ENCODE measurements at places on chromosomes 6 and 20.

DNA sequence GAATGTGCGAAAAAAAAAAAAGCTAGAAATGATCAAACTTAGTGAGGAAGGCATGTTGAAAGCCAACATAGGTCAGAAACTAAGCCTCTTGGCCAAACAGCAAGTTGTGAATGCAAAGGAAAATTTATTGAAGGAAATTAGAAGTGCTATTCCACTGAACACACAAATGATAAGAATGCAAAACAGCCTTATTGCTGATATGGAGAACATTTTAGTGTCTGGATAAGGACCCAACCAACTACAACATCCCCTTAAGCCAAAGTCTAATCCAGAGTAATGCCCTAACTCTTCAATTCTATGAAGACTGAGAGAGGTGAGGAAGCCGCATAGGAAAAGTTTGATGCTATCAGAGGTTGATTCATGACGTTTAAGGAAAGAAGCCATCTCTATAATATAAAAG lies 5.5 kb upstream of the ABCC10 start:
- no peak for DNase-seq

GRCh38 chr6:136564180-136564579 lies 14.0 kb upstream of the MAP7 start:
- DNase-seq: no peak

GRCh38 chr6:27076116-27076515 lies 171.4 kb upstream of the PRSS16 start:
- DNase-seq: no peak

DNA sequence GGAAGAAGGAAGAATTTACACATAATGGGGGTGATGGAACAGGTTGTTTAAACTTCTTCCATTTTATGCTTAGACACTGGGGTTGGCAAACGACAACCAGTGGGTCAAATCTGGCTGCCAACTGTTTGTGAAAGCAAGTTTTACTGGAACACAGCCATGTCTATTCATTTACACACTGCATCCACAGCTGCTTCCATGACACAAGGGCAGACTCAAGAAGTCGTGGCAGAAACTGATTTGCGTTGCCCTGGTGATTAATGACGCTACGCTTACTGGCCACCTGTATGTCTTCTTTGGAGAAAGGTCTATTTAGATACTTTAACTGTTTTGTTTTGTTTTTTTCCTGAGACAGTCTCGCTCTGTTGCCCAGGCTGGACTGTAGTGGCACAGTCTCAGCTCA lies 19.0 kb downstream of the CTCFL start:
- DNase-seq: no peak

- no peak for DNase-seq
Measured at GRCh38 chr6:10613077-10613476, 81.3 kb downstream of the C6orf52 start.

DNA sequence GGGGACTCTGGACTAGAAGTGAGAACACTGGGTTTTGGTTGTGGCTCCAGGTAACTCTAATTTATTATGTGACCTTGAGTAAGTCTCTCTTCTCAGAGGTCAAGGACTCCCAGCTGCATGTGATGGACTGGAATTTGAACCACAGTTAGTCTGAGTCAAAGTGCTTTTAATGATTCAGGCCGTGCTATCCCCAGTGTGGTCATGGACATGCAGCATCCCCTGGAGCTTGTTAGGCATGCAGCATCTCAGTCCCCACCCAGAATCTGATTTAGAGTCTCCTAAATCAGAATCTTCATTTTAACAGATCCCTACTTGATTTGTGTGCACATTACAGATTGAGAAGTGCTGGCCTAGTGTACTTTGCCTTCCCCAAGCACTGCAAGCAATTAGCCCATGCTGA lies 74.2 kb downstream of the TOX2 start:
- DNase-seq: no peak
